Trophoblast cell (in vitro differentiated cells and primary cell): ENCODE measurements at places on chromosomes 3 and 15.

DNA sequence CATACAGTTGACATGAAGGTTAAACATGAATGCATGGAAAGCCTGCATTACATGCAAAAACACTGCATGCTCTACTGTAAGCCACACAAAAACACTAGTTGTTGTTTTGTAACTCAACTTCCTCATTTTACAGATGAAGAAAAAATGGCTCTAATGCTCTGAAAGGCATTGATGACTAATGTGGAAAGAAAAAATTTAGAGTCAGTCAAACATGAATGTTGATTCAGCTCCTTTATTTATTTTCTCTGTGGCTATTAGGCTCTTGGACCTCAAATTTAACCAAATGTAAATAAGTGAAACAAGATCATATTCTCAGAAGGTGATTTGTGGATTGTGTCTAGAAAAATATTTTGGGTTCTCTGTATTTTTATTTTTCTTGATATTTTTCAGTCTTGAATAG is 336.7 kb upstream of the ZNF717 start:
- H3K4me1 ChIP-seq, result no peaks in the 10 kb centered on the region
- no peaks in the 10 kb centered on the region for H3K27me3 ChIP-seq
- DNase-seq, result no peak
- no peaks in the 10 kb centered on the region for H3K36me3 ChIP-seq

- no peaks in the 10 kb centered on the region for H3K27me3 ChIP-seq
Observed at GRCh38 chr15:42932833-42933515, 12.4 kb upstream of the TTBK2 start.

GRCh38 chr3:116018646-116019045 is 395.3 kb downstream of the GAP43 start:
- no peak for DNase-seq
- no peaks in the 10 kb centered on the region for H3K27me3 ChIP-seq
- H3K36me3 ChIP-seq, result no peaks in the 10 kb centered on the region

DNA sequence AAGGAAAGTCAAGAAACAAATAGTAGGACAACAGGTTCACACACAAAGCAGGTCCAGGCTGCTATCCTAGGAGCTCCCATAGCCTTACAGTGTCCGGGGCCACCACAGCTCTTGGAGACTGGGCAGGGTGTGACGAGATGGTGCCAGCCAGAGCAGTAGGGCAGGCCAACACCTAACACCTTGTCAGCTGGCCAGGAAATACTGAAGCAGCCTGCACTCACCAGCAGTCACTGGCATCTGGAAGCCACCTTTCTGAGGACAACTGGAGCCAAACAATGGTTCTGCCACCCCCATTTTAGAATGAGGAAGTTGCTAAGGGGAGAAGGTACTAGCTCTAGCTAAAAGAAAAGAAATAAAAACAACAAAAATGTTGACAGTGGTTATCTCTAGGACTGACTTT is 47.2 kb downstream of the CCDC12 start:
- H3K4me3 ChIP-seq, result no peak overlapping the region
- peaks cover 22% of the 10 kb centered on the region for H3K4me1 ChIP-seq
- peaks cover 30% of the 10 kb centered on the region for H3K36me3 ChIP-seq
- H3K27me3 ChIP-seq, result no peaks in the 10 kb centered on the region
- no peak overlapping the region for H3K27ac ChIP-seq
- DNase-seq, result no peak

GRCh38 chr3:113297287-113297686 is 85.9 kb downstream of the BOC start:
- H3K27ac ChIP-seq, result no peak overlapping the region
- DNase-seq, result no peak
- no peak overlapping the region for H3K4me3 ChIP-seq
- H3K4me1 ChIP-seq, result no peaks in the 10 kb centered on the region
